ENCODE measurements at places on chromosomes 7 and 10. TPM values are rescaled to one million over a fixed set of nuclear protein-coding genes. Genes with fewer than 3 reads are reported as not detected.

TAX1BP1 gene
- 94.8 TPM for total RNA-seq

DNA sequence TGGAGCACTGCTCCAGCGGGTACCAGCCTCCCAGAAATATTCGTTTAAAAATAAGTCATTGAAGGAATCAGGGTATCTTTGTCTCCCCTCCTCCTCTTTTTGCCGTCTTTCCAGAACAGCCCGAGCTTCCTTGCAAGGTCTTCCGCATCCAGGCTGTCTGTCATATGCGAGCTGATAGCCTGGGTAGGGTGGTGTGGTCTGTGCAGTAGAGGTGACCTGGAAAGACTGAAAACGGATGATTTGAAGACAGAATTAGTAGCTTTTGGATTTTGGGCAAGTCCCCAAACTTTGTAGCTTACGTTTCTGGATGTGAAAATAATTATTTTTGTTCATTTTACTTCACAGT is 480 bp downstream of the VPS50 start:
- no peak for DNase-seq

R3HCC1L gene
- total RNA-seq = 18.0 TPM

CALML5 gene
- not detected for total RNA-seq

- DNase-seq = peak; percentile 65
These were observed 113.4 kb downstream of the VIPR2 start for GRCh38 chr7:159031135-159031701.

- DNase-seq = peak; percentile 45
These were observed 49.9 kb upstream of the NKX6-2 start for GRCh38 chr10:132835848-132836233.

ANXA8L1 gene
- 0.31 TPM for total RNA-seq

GRCh38 chr10:5888351-5888750 is 1.3 kb downstream of the ANKRD16 start:
- DNase-seq = no peak

DNA sequence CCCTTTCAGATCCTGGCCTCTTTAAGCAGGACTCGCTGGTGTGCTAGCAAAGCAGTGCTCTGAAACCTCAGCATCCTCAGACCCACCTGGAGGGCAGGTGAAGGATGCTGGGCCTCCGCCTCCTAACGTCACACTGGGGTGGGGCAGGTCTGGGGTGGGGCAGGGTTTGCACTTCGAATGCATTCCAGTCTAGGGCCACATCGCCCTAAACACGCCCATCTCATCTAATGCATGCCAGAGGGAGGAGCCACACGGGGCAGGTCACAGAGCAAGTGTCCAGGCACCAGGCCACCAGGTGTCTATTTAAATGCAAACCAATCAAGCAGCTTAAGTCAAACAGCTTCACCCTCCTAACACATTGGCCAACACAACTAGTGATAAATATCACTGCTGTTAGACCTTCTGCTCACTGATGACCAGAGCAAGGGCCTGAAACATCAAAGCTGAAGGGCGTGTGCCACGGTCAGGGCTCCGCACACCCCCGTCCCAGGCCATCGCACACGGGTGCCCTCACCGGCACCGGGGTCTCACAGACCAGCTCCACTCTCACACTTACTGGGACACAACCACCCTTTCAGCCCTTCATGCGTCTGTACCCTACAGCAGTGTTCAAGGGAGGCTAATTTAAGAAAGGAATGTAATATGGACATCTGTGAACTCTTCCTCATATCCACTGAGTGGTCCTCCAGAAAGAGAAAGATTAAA is 47.1 kb downstream of the DIP2C start:
- no peak for DNase-seq

DNA sequence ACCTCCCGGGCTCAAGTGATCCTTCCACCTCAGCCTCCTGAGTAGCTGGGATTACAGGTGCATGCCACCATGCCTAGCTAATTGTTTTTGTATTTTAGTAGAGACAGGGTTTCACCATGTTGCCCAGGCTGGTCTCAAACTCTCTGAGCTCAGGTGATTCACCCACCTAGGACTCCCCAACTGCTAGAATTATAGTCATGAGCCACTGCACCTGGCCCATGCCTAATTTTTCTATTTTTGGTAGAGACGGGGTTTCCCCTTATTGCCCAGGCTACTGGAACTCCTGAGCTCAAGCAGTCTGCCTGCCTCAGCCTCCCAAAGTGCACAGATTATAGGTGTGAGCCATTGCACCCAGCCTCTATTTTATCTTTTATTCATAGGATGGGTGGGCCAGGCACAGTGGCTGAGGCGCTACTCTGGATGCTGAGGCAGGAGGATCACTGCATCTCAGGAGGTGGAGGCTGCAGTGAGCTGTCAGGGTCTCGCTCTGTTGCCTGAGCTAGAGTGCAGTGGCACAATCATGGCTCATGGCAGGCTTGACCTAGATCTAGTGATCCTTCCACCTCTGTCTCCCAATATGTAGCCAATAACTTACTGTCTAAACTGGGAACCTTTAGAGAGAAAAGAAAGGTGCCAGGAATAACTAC is 31.3 kb upstream of the STOX1 start:
- no peak for DNase-seq

GPR15LG gene
- total RNA-seq = not detected

ZSCAN25 gene
- total RNA-seq = 19.8 TPM

Data from sciatic nerve (tissue), 2 donors.